ENCODE measurements at places on chromosomes 5 and 9.

DNA sequence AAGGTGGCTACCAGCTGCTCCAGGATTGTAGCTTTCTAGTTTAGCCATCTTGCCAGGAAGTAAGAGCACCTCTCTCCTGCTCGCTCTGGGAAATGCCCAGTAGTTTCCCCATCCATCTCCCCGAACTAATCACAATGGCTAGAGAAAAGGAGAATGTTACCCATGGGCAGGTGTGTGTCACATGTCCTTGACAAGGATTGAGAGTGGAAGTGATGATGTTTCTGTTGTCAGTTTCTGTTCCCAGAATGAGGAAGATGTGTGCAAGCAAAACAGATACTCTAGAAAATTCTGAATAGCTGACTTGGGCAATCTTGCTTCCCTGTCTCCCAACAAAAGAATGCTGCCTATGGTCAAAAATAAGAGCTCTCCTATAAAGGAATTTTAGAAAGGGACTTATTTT lies 429.5 kb downstream of the EBF1 start:
- no peaks in the 10 kb centered on the region for H3K4me1 ChIP-seq
- H3K27ac ChIP-seq = no peak overlapping the region
- no peaks in the 10 kb centered on the region for H3K36me3 ChIP-seq
- DNase-seq = no peak

DNA sequence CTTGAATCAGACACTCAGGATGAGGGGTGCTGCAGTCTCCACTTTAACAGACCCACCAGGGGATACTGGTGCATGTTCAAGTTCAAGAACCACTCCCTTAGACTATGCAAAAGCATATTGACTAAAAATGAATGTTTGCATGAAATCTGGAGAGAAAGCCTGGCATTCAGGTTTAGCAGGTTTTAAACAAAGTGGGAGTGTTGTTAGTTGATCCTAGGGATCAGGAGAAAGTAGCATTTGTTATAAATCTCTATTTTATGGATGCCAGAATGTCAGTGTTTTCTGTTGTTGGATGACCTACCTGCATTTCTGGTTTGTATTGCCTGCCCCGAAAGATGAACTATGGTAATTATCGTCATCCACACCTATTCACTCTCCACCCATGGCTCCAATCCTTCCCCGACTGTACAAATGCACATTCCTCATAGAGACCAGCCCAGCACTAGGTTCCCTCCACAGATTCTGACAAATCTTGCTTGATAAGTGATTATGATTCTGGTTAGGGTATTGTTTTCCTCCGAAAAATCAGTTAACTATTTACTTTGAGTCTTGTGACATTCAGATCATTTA lies 17.2 kb downstream of the TMEM252 start:
- no peaks in the 10 kb centered on the region for H3K27me3 ChIP-seq
- H3K4me3 ChIP-seq = no peak overlapping the region
- no peaks in the 10 kb centered on the region for H3K36me3 ChIP-seq
- H3K4me1 ChIP-seq = no peaks in the 10 kb centered on the region
- no peak overlapping the region for H3K27ac ChIP-seq

GRCh38 chr9:27939186-27939585 lies 365.9 kb upstream of the C9orf72 start:
- no peaks in the 10 kb centered on the region for H3K36me3 ChIP-seq
- no peaks in the 10 kb centered on the region for H3K4me1 ChIP-seq
- no peak for DNase-seq

DNA sequence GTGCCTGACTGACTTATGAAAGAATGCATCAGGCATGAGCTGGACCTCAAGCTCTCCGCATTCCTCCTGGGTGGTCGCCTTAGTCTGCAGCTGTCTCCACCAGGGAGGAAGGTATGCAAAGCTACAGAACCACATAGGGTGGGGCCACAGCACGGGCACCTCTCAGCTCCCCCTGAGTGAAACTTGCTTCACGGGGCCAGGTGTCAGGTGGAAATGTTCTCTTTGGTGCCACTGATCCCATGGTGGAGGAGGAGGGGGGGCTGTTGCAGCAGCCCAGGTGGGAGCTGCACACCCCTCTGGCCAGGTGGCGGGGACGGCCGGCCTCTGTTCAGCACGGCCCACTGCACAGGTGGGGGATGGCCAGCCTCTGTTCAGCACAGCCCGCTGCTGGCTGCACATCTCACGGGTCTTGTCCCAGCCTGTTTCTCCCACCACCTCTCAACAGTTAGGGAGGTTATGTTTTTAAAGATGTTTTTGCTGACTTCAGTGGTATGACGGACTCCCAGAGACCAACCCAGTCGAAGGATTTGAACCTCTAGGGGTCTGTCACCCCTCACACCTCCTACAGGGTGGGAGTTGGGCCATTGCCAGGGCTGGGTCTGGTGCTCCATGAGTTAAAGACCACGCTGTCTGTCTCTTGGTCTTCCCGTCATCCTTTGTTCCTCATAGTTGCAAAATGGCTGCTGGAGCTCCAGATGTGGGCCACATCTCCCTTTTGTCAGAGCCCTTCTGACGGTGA lies 34.3 kb downstream of the MRPL36 start:
- H3K36me3 ChIP-seq = no peaks in the 10 kb centered on the region
- H3K27ac ChIP-seq = no peak overlapping the region
- H3K4me3 ChIP-seq = no peak overlapping the region
- no peak for DNase-seq
- no peaks in the 10 kb centered on the region for H3K4me1 ChIP-seq

DNA sequence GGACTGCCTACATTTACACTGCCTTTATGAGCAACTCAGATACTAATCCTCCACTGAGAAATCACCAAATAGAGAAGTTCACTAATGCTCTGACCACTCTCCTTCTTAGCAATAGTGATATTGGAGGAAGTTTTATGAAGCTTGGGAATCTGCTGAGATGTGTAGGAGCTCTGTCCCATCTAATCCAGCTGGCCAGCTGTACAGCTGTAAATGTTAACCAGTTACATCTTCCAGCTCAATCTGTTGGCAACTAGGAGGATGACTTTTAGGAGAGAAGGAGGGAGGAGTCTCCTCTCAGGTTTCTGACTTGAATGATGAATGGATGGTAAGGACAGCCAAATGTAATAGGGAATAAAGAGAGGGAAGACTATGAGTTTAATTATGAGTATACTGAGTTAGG lies 36.3 kb upstream of the LRRC19 start:
- no peak overlapping the region for H3K27ac ChIP-seq
- H3K4me3 ChIP-seq = no peak overlapping the region
- no peaks in the 10 kb centered on the region for H3K27me3 ChIP-seq

GRCh38 chr5:30874241-30875034 lies 319.0 kb upstream of the CDH6 start:
- no peak overlapping the region for H3K4me3 ChIP-seq
- H3K27me3 ChIP-seq = no peaks in the 10 kb centered on the region
- no peaks in the 10 kb centered on the region for H3K36me3 ChIP-seq
- H3K4me1 ChIP-seq = no peaks in the 10 kb centered on the region

DNA sequence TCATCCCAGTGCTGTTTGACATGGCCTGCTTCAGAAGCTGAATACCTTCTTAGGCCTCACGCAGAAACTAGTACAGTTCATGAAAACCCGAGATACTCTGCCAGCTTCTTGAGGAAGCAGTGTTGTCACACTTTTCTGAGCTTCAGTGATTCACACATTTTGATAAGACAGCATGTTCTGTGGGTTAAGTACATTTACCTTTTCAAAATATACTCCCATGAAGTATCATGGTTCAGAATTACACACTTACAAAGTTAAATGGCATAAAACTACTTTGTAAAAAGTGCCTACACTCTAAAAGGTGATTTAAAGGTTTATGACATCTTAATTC lies 56.9 kb downstream of the VCAN start:
- H3K36me3 ChIP-seq = no peaks in the 10 kb centered on the region
- H3K4me3 ChIP-seq = no peak overlapping the region
- no peaks in the 10 kb centered on the region for H3K27me3 ChIP-seq
- no peak overlapping the region for H3K27ac ChIP-seq
- no peak for DNase-seq

DNA sequence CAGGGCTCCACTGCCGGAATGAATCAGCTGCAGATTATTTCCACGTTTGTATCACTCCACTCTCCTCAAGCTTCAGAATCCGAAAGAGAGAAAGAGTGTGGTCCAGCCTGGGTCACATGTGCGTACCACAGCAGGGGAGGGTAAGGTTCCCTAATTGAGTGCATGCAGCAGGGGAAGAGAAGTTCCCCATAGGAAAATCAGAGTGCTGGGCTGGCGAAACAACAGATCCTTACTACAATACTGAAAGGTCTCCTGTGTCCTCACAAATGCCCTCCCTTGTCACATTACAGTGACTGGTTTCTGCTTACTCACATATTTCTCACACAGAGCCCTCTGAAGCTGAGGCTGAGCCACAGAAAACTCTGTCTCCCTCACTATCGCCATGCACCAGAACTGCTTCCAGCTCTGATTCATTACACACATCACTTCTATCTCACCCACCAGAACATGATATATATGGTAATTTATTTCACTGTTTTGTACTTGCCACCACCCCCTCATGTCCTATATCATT lies 532.2 kb upstream of the TUSC1 start:
- no peak for DNase-seq
- H3K4me3 ChIP-seq = no peak overlapping the region
- no peaks in the 10 kb centered on the region for H3K4me1 ChIP-seq

DNA sequence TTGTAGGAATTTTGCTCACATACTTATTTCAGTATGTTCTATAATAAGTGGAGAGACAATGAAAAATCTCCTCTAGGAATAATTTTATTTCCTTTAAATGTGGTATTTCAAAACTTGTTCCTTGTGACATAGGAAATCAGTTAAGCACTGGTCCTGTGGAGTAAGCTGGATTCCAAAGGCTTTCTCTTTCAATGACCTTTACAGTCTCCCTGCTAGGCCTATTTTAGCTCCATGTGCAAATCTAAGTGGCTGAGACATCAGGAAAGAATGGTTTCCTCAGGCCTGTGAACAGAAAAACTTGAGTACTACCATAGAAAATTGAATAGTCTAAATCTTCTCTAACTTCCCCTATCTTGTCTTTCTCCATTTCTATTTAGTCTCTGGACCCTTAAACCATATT lies 514.2 kb upstream of the TLE4 start:
- H3K27ac ChIP-seq = no peak overlapping the region
- no peak for DNase-seq
- no peak overlapping the region for H3K4me3 ChIP-seq
- H3K4me1 ChIP-seq = no peaks in the 10 kb centered on the region
- H3K36me3 ChIP-seq = no peaks in the 10 kb centered on the region

- peaks cover 14% of the 10 kb centered on the region for H3K4me1 ChIP-seq
- H3K27ac ChIP-seq = no peak overlapping the region
- no peak overlapping the region for H3K4me3 ChIP-seq
- H3K36me3 ChIP-seq = peaks cover 4% of the 10 kb centered on the region
- H3K27me3 ChIP-seq = no peaks in the 10 kb centered on the region
Observed at GRCh38 chr5:140246378-140247122, 56.4 kb downstream of the PFDN1 start.

DNA sequence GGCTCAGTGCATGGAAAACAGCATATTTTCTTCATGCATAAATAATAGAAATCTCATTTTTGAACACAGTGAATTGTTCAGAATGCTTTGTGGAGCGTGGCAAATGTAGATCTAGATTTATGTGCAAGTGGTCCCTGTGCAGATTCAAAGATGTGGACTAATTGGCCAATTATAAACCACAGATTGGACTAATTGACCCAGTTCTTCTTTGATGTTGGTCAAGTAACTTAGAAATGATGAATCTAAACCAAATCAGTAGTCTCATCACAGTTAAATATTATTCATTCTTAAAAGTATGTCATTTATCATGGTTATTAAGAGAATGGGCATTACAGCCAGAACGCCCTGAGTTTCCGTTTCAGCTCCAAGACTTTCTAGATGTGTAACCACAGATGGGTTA lies 11.7 kb upstream of the PDE4D start:
- H3K4me3 ChIP-seq = no peak overlapping the region
- H3K27ac ChIP-seq = no peak overlapping the region
- no peak for DNase-seq
- no peaks in the 10 kb centered on the region for H3K36me3 ChIP-seq

DNA sequence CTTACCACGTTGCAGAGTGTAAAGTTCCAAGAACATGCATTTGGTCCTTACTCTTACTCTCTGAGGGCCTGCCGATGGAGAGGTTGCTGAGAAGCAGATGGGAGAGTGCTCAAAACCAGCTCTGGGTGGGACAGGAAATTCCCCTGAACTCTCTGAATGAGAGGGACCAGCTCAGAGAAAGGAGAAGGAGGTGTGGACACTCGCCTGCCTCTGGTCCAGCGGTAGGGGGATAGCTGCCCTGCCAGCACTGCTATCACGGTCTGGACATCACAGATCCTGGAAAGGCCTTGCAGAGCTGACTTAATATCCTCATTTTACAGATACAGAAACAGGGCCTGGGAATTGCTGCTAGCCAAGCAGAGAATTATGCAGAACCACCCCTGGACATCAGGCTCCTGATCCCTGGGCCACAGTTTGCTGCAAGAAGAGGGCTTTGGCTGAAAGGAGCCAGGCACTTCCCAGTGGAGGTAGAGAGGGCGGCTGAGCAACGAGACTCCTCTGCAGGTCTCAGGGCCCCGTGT lies 4.9 kb downstream of the TRAF1 start:
- no peak overlapping the region for H3K27ac ChIP-seq
- peaks cover 25% of the 10 kb centered on the region for H3K36me3 ChIP-seq
- no peak for DNase-seq
- H3K4me3 ChIP-seq = peak overlapping the region; percentile 42

All from CD8-positive, alpha-beta memory T cell (primary cell).